ENCODE measurements at places on chromosomes 12 and 14. TPM values are rescaled to one million over a fixed set of nuclear protein-coding genes. Genes with fewer than 3 reads are reported as not detected.

ANKRD33 gene
- total RNA-seq, result not detected

KLRK1 gene
- total RNA-seq, result 0.25 TPM

RNF10 gene
- 116 TPM for total RNA-seq

KERA gene
- 1.2 TPM for total RNA-seq

TSPAN19 gene
- under 0.01 TPM for total RNA-seq

RESF1 gene
- 64.2 TPM for total RNA-seq

GLT1D1 gene
- total RNA-seq, result 9.6 TPM

HOXC13 gene
- total RNA-seq, result not detected

PMEL gene
- total RNA-seq, result 0.49 TPM

OVCH1 gene
- total RNA-seq, result 0.25 TPM

RPGRIP1 gene
- not detected for total RNA-seq

SAMD15 gene
- total RNA-seq, result 5.2 TPM

IGFBP6 gene
- 6.4 TPM for total RNA-seq

IRAK3 gene
- 5.4 TPM for total RNA-seq

CPM gene
- 1.7 TPM for total RNA-seq

GPRC5D gene
- total RNA-seq, result not detected

FGF6 gene
- not detected for total RNA-seq

NANOG gene
- not detected for total RNA-seq

MYF5 gene
- total RNA-seq, result not detected

GPR132 gene
- 0.74 TPM for total RNA-seq

TBX5 gene
- not detected for total RNA-seq

GLIPR1 gene
- 1.2 TPM for total RNA-seq

CLEC2A gene
- total RNA-seq, result 0.25 TPM

SYNE2 gene
- 125 TPM for total RNA-seq

SALL2 gene
- total RNA-seq, result 26.3 TPM
